ENCODE measurements at places on chromosomes 5 and 9.

DNA sequence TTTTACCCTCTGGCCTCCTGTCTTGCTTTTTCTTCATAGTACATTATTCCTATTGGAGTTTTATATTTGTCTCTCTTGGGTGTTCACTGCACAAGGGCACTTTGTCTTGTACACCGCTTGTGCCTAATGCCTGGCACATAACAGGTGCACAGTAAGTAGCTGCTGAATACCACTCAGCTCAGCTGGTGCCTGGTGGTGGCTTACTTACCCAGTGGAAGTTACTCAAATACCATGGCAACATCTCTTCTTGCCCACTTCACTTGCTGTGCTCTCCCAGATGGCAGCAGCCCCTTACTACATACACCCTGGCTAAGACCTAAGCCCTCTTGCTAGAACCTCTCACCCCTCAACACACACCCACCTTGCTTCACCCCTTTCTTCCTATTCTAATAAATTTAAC is 11.3 kb upstream of the SKP1 start:
- no peak for DNase-seq

- DNase-seq = no peak
Observed at GRCh38 chr5:42620579-42621216, 135.9 kb upstream of the CCDC152 start.

GRCh38 chr9:14061936-14062585 is 251.9 kb downstream of the NFIB start:
- no peak for DNase-seq

GRCh38 chr5:117604845-117605244 is 1030.2 kb upstream of the SEMA6A start:
- DNase-seq = no peak

DNA sequence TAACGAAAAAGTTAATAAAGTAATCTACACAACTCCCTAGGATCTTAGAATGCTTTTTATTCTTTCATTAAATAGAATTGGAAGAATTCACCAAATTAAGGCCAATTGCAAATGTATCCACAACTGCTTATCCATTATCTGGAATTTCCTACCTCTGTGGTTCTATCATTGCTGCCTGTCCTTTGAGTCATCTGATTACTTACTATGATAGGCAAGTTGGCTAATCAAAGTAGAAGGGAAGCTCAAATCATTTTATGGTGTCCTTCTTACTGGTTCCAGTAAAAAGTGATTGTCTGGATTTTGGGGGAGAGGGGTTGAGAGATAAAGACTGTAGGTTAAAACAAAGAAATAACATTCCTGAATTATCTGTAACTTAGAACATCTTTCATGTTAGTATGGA is 161.4 kb upstream of the GNA14 start:
- DNase-seq = no peak

DNA sequence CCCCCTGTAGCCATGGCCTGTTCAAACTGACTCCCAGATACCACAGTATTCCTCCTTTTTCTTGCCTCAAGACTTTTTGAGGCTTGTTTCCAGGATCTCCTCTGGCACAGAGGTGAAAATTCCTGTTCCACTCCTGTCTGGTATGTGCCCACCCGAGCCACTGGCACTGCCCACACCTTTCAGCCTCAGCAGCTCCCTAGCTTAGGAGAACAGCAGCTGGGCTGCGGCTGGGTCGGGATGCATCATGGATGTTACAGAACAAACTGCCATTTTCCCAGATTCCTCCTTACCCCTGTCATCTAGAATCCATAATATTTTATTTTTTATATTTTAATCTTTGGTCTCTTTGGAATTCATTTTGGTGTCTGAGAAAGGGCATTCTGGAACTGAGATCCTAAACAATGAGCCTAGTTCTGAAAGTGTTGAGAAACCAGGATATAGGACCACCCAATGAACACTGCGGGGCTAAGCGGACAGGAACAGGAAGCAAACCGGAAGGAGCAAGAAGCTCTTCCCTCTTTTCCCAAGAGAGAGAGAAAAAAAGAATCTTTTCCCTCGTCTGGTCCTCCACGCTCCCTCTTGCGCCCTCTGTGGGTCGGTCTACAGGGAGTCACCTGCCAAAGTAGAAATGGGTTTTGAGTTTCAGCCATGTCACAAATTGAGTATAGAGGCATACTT is 12.5 kb downstream of the OR2S2 start:
- DNase-seq = peak; percentile 32

DNA sequence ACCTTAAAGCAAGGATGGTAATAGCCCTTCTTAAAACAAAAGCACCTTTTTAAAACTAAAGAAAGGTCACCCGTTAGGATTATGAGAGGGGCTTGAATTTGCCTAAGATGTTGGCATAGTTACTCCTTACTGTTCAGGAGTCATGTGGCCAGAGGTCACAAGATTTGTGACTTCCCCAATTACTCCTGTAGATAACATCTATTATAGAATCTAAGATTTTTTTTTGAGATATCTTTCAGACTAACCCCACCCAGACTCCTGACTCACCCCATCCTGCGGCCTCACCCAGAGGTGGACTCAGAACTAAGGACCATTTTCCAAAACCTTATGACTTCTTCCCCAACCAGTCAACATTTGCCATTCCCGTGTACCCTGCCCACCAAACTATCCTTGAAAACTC is 2.4 kb downstream of the CD180 start:
- DNase-seq = no peak

DNA sequence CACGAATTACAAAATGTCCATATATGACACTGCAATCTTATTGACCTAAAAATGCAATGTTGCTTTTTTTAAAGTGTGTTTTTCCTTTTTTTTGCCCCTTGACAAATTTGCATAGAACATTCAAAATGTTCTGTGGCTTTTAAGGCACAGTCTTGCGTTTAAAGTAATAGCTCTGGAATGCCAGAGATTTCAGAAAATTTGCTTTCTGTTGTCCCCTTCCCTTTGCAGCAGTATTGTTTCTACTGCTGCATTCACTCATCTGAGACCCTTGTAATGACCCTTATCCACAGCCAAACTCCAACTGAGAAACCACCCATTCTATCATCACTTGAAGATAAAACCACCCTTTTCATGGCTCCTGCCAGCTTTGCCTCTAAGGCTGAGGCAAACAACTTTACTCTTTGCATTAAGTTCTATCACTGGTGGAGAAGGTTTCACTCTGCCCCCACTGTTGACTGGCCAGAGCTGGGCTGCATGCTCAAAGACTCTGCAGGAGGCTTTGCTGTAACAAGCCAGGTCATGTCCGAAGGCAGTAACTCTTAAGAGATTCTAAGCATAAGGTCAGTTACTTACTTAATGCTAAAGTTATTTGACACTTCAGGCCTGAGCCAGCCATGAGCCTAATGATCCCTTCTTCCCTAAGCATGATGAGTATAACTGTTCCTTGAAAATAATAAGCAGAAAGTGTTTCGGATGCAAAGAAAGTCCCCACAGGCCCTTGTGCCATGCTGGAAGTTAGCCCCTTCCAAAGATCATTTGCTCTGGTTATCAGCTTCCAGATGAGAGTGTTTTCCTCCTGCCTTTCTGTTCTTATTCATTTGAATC is 101.9 kb downstream of the CD180 start:
- DNase-seq = no peak

GRCh38 chr9:133417541-133418461 is at the start of gene REXO4:
Gene REXO4, minus strand, starts transcription at chr9:133418010. Its CDS starts 166 bp downstream, at chr9:133417844.
- peak; percentile 66 for DNase-seq

GRCh38 chr9:23412458-23412857 is 413.6 kb downstream of the ELAVL2 start:
- no peak for DNase-seq

GRCh38 chr5:173454736-173455598 is 126.8 kb upstream of the STC2 start:
- no peak for DNase-seq

- DNase-seq = peak; percentile 57
Observed at GRCh38 chr9:137021979-137022661, 5.9 kb downstream of the ABCA2 start.

- no peak for DNase-seq
Observed at GRCh38 chr5:109987355-109987754, 297.6 kb downstream of the MAN2A1 start.

DNA sequence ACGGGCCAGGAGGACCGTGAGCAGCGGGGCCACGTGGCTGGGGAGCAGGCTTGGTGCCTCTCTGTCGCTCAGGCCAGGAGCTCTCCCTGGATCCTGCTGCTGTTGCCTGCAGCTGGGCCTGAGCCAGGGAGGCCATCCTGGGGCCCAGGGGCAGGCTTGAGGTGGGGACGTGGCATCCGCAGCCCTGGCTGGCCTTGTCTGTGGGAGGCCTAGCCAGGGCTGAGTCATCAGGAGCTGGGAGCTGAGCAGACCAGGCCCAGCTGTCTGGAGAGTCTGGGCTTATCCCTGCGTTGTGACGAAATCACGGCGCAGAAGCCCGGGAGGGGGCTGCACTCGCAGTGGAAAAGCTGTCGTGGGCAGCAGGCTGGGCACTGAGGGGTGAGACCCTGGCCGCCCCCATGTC is 138.8 kb upstream of the COL5A1 start:
- no peak for DNase-seq

DNA sequence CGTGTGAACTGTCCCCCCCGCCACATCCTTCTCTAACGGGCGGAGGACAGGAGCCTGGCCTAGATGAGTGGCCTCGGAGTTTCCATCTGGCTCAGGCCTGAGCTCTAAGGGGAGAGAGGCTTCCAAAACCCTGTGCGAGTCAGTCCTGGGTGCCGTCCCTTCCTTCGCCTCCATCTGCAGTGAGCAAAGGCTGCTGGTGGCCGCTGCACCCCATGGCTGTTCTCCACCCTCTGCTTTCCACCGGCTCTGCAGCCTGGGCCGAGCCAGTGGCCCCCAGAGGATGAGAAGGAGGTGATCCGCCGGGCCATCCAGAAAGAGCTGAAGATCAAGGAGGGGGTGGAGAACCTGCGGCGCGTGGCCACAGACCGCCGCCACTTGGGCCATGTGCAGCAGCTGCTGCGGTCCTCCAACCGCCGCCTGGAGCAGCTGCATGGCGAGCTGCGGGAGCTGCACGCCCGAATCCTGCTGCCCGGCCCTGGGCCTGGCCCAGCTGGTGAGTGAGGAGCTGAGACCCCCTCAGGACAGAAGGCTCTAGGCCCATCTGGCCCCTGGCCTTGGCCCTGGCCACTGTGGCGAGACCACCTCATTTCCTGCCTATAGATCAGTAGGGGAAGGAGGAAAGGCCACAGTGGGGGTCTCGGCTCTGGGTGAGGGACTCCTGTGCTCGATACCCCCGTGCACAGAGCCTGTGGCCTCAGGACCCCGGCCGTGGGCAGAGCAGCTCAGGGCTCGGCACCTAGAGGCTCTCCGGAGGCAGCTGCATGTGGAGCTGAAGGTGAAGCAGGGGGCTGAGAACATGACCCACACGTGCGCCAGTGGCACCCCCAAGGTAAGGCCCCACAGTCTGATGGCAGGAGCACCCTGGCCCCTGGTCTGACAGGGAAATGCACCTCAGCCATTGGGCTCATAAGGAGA is 3.0 kb downstream of the PKN3 start:
- no peak for DNase-seq

GRCh38 chr5:113614191-113614590 is 100.7 kb downstream of the YTHDC2 start:
- DNase-seq = no peak

- DNase-seq = no peak
Observed at GRCh38 chr5:67200809-67201562, 4.4 kb upstream of the CD180 start.

DNA sequence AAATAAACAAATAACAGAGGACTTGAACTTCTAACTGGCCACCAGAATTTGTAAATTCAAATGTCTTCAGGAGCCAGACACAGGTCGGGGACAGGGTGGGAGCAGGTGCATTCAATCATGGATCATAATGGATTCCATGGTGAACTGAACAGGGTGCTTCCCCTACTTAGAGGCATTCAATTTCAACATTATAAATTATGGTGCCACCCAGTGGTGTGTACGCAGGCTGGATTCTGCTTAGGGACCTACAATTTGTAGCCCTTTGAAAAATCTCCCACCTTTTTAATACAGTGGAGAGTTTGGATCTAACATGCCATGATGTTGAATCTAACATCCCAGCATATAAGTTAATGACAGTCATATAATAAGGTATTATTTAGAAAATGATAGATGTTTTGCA is 22.3 kb downstream of the KLF9 start:
- DNase-seq = no peak

GRCh38 chr9:119318371-119318770 is 50.9 kb downstream of the BRINP1 start:
- DNase-seq = no peak

DNA sequence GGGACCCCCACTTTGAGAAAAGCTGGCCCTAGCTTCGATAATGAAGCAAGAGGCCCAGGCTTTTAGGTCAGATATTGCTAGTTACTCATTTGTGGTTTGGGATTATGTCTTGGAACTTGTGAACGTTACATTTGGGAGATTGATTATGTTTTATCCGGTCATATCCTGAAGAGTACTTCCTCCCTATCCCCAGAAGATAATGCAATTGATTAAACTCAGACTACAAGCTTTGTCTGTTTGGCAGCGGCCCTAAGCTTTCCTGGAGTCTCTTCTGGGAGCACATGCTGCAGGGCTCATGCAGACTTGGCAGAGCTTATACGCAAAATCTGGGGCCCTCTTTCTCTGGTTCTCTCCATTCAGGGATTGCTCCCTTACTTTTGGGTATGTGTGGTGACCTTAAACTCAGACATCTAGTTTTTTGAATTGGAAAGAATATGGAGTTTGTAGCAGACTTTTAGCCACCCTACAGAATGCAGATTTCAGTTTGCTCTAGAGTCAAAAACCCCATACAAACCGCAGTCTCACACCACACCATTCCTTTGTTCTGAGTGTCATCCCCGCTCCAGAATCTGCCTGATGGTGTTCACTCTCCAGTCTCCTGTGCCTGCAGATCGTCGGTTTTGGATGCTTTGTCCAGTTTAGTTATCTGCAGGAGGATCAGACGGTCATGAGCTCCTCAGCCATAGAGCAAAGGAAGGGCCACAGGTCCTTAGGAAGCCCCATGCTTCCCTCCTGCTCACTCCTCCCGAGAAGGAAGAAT is 449.5 kb upstream of the TRPC7 start:
- DNase-seq = no peak

GRCh38 chr5:178690208-178690607 is 40.3 kb downstream of the ZNF354A start:
- DNase-seq = no peak

DNA sequence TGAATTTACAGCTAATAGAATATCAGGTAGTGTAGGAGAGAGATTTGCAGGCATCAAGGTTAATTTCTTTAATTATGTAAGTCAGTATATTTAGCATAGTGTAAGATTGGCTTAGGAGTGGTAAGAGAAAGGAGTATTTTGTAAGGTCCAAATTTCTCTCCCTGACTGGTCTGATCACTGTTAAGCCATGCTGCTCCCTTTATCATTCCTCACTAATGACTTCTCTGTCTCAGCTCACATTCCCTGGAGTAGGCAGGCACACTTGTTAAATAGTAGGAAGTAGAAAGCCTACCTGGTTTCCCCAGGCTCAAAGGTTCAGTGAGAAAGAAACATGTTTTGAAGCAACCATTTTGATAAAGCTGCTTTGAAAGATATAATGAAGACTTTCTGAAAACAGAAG is 90.7 kb downstream of the SMIM15 start:
- DNase-seq = no peak

DNA sequence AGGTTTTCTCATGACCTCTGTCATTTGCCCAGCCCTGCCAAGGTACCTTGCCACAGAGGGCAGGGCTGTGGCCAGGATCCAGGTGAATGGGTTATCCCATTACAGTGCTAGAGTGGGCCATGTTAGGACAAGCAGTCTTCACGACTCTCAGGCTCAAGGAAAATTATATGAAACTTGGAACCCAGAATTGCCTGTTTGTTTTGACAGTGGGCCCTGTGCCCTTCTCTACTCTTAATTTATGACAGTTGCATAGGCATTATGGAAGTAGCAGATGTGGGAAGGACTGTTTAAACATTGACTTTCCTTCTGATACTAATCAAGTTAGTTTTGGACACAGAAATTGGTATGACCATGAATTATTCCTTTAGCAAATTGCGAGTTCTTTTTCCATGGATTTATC is 41.7 kb downstream of the ITGA2 start:
- no peak for DNase-seq
